ENCODE measurements at places on chromosomes 13 and 19. TPM values are rescaled to one million over a fixed set of nuclear protein-coding genes. Genes with fewer than 3 reads are reported as not detected.

ZNF728 gene
- total RNA-seq = 0.71 TPM

ZNF578 gene
- 2.3 TPM for total RNA-seq

EDNRB gene
- total RNA-seq = 58.4 TPM

SKA3 gene
- total RNA-seq = 4.8 TPM

ZFP82 gene
- total RNA-seq = 4.2 TPM

CLIP3 gene
- total RNA-seq = 16.6 TPM

DNA sequence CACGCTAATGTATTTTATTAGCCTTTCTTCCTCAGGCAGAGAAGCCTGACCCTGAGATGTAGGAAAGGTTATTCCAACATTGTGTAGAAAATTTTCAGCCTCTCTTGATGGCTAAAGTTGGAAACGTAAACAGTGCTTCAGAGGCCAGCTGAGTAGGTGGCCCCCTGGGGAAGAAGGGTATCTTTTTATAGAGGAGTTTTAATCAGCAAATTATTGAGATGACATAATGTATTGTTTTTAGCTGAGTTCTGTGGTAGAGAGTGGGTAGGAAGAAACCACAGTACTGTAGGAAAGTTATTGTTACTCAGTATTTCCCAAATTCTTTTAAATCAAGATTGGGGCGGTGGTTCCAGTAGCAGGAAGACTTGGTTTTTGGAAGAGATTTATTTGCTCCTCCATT is 268.8 kb downstream of the DLEU7 start:
- no peak for DNase-seq
- H3K4me1 ChIP-seq = no peaks in the 10 kb centered on the region
- no peaks in the 10 kb centered on the region for H3K36me3 ChIP-seq
- no peak overlapping the region for H3K4me3 ChIP-seq

- DNase-seq = no peak
- no peak overlapping the region for H3K27ac ChIP-seq
- H3K4me1 ChIP-seq = no peaks in the 10 kb centered on the region
- no peaks in the 10 kb centered on the region for H3K36me3 ChIP-seq
- H3K4me3 ChIP-seq = no peak overlapping the region
- H3K27me3 ChIP-seq = peaks cover 95% of the 10 kb centered on the region
These were observed 2.8 kb upstream of the FCGBP start for GRCh38 chr19:39937094-39937720.

GRCh38 chr13:24214528-24214927 is 54.0 kb downstream of the SPATA13 start:
- peaks cover 16% of the 10 kb centered on the region for H3K4me1 ChIP-seq
- DNase-seq = no peak
- H3K27ac ChIP-seq = no peak overlapping the region
- H3K27me3 ChIP-seq = no peaks in the 10 kb centered on the region

- H3K27ac ChIP-seq = no peak overlapping the region
- H3K36me3 ChIP-seq = no peaks in the 10 kb centered on the region
- H3K4me1 ChIP-seq = no peaks in the 10 kb centered on the region
- no peak overlapping the region for H3K4me3 ChIP-seq
- DNase-seq = no peak
These were observed 69.4 kb downstream of the PSPC1 start for GRCh38 chr13:19713186-19713965.

DNA sequence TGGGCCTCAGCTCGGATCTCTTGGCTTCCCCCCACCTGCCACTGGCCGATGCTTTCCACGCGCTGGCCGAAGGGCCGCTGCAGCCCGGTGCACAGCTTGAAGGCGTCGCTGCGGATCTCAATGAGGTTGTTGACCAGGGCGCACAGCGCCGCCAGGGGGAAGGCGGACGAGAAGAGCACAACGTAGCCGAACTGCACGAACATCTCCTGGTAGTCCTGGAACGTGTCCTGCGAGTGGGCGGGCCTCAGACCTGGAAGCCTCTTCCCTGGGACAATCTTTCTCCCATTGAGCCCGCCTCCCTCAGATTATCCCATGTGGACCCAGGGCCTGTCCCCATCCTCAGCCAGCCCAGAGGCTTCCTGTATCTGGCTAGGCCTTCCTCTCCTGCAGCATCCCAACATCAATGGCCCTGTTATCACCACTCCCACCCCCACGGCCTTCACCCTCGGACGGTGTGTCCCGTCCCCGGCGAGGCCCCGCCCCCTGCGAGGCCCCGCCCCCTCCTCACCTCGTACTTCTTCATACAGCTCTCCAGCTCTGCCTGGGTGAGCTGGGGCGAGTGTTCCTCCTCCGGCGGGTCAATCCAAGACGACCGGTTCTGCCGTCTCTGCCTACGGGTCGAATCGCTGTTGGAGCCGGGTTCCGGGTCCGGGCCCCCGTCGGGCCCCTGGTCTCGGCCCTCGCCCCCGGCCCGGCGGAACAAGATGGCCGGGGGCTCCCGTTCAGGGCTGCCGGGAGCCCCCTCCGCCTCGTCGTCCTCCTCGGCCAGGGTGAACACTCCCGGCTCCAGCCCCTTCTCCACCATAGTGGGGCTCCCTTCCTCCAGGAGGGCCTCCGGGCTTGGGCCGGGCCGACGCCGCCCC is 6.8 kb downstream of the ANO8 start:
- H3K4me1 ChIP-seq = peaks cover 34% of the 10 kb centered on the region
- no peaks in the 10 kb centered on the region for H3K36me3 ChIP-seq
- no peaks in the 10 kb centered on the region for H3K27me3 ChIP-seq
- H3K27ac ChIP-seq = no peak overlapping the region
- peak; percentile 89 for DNase-seq

DNA sequence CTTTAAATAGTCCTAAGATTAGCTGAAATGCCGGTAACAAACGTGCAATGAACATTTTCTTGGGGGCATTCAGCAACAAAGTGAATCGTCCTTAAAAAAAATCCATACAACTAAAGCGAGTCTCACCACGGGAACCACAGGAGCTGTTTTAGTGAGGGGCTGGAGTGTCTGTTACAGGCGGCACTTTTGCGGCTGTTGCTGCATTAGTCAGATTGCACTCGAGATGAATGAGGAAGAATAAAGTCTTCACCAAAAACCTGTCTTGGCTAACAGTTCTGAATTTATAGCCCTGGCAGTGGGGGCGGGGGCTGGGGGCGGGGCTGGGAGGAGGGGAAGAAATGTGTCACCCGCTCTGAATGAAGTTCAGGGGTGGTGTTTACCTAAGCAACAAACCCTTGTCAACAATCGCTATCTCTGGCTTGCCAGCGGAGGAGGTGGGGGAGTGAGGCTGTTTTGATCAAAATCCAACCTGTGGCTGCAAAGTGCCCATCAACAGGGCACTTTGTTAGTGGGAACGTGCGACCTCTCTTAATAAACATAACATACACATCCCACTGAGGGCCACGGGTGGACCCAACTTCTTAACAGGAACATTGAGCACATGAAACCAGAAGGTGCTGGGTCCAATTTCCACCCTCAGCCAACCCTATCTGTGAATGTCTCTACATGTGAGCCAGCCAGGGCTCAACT is 44.5 kb downstream of the RFX2 start:
- DNase-seq = no peak
- no peak overlapping the region for H3K4me3 ChIP-seq
- peaks cover 50% of the 10 kb centered on the region for H3K4me1 ChIP-seq
- peak overlapping the region; percentile 90 for H3K27ac ChIP-seq

- peak overlapping the region; percentile 74 for H3K4me3 ChIP-seq
- peaks cover 36% of the 10 kb centered on the region for H3K4me1 ChIP-seq
- peaks cover 30% of the 10 kb centered on the region for H3K27me3 ChIP-seq
- peak; percentile 99 for DNase-seq
- no peaks in the 10 kb centered on the region for H3K36me3 ChIP-seq
- peak overlapping the region; percentile 100 for H3K27ac ChIP-seq
These were observed 338 bp upstream of the UBE2M start for GRCh38 chr19:58558623-58559274.

DNA sequence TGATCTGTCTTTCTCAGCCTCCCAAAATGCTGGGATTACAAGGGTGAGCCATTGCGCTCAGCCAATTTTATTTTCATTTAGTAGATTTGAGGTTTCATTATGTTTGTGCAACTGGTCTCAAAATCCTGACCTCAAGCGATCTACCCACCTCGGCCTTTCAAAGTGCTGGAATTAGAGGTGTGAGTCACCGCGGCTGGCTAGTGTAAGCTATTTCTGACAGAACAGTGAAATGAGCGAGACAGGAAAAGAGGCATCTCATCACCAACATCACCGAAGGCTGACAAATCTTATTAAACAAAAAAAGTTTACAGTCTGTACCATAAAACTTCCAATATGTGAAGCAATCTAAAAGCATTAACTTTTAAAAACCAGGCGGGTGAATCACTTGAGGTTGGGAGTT is 12.2 kb upstream of the ZNF888 start:
- no peak overlapping the region for H3K27ac ChIP-seq
- H3K36me3 ChIP-seq = no peaks in the 10 kb centered on the region
- H3K4me1 ChIP-seq = peaks cover 5% of the 10 kb centered on the region
- H3K27me3 ChIP-seq = no peaks in the 10 kb centered on the region

GRCh38 chr19:33447336-33448158 is 74.0 kb downstream of the CEBPG start:
- H3K4me1 ChIP-seq = no peaks in the 10 kb centered on the region
- no peaks in the 10 kb centered on the region for H3K27me3 ChIP-seq
- H3K36me3 ChIP-seq = no peaks in the 10 kb centered on the region

GRCh38 chr13:64591971-64592370 is 2638.2 kb downstream of the PCDH9 start:
- no peak overlapping the region for H3K4me3 ChIP-seq
- no peaks in the 10 kb centered on the region for H3K4me1 ChIP-seq
- no peaks in the 10 kb centered on the region for H3K27me3 ChIP-seq
- DNase-seq = no peak

DNA sequence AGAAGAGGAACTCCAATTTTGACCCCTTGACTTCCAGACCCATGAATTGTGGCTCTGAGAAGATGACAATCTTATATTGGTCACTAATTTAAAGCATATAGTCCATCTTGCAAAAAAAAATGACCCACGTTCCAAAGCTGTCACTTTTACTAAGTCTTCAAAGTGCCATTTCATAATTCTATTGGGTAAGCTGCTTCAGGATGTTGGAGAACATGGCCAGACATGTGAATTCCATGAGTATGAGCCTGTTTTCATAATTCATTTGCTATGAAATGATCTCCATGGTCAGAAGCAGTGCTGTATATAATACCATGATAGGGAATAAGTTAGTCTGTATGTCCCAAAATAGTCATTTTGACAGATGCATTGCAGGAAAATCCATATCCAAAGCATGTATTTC is 1787.3 kb downstream of the SLITRK5 start:
- no peaks in the 10 kb centered on the region for H3K4me1 ChIP-seq
- H3K27me3 ChIP-seq = no peaks in the 10 kb centered on the region
- H3K27ac ChIP-seq = no peak overlapping the region
- no peak overlapping the region for H3K4me3 ChIP-seq
- DNase-seq = no peak

All from left lung (tissue), 14 donors.